T-helper 1 cell (primary cell): ENCODE measurements at places on chromosomes 5 and 9.

GRCh38 chr5:68067976-68068603 lies 147.5 kb upstream of the PIK3R1 start:
- DNase-seq, result no peak

DNA sequence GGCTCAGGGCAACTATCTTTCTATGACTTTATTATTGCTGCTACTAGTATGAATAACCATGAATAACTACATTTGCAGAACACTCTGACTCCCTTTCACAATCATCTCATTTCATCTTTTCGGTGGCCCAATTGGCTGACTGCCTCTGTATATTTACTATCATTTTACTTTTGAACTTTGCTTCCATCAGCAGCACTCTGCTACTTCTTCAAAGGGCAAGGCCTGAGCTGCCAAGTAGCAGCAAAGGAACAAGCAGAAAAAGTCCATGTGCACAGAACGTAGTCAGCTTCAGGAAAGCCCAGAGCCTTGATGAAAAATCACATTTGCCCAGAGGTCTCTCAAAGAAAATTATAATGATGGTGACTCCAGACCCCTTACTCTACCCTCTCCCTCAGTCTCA lies 214.5 kb upstream of the PUM3 start:
- no peak for DNase-seq

DNA sequence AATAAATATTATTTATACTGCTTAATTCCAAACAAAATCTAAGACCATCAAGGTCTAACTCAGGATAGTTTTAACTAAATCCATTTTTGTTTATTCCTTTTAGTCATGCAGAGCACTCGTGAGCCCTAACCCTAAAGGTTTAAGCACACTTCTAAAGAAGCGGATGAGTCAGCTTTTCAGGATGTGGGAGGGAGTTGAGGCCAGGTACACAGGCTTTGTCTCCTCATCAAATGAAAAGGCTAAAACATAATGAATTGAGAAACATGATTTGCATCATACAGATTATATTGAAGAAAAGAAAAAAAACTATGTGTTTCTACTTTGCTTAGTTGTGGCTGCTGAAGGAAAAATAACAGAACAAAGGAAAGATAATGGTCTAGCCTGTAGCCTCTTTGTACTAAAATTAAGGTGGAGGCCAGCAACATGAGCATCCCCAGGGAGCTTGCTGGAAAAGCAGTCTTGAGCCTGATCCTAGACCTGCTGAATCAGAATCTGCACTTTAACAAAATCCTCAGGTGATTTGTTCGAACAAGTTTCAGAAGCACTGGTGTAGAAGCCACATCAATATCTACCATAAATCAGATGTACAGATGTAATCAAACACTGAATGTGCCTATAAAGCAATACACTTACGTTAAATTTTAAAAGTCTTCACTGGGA lies 21.1 kb upstream of the ISCA1 start:
- peak; percentile 7 for DNase-seq

DNA sequence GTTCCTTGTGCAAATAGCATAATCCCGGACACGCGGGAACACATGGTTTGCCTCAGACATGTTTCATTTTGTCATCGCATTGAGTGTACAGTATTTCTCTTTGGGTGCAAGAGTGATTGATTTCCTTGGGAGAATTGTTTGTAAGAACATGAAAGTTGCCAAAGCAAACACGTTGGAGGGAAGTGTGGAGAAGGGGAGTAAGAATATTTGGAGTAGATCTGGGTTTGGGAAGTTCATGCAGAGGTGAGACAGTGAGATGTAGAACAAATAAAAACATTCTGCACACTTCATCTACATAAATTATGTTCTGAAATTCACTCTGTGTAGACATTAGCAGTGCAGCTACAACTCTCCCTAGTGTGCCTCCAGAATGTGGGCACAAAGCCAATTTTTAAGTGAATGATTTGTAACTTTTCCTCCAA lies 24.0 kb downstream of the FOXD1 start:
- no peak for DNase-seq

- DNase-seq, result no peak
These were observed 31.1 kb downstream of the SSBP2 start for GRCh38 chr5:81719743-81720345.

DNA sequence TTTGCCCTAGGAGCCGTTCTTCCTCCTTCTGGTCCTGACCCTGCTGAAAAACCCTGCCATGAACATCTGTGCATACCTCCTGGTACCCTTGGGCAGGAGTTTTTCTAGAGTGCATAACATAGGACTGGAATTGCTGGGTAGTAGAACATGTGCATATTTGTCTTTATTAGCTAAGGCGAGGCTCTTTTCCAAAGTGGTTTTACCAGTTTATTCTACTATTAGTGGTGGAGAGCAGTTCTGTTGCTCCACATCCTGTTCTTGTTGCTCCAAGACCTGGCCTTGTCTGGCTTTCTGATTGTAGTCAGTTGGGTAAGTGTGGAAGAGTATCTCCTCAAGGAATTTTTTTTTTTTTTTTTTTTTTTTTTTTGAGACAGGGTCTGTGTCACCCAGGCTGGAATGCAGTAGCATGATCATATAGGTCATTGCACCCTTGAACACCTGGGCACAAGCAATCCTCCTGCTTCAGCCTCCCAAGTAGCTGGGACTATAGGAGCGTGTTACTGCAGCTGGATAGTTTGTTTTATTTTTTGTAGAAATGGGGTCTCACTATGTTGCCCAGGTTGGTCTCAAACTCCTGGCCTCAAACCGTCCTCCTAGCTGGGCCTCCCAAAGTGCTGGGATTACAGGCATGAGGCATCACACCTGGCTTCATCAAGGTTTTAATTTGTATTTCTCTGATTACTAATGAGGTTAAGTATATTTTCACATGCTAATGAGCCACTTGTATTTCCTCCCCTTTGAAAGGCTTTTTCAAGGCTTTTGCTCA lies 85.2 kb downstream of the SPRY4 start:
- DNase-seq, result no peak

DNA sequence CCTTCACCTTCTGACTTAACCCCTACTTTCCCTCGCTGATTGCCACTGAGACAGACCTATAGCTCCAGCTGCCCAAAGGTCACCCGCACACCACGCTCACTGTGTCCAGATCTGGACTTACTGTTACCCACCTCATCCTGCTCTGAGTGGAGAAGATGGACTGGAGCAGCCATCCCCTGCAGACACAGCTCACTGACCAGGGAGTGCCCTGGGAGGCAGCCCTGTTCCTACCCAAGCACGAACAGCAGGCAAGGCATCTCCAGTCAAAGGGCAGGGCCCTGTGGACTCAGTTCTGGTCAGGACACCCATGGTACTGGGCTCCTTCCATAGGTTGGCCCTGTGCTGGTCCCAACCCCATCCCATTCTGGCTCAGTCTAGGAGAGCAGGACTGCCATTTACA lies 9.5 kb upstream of the BARX1 start:
- DNase-seq, result no peak

DNA sequence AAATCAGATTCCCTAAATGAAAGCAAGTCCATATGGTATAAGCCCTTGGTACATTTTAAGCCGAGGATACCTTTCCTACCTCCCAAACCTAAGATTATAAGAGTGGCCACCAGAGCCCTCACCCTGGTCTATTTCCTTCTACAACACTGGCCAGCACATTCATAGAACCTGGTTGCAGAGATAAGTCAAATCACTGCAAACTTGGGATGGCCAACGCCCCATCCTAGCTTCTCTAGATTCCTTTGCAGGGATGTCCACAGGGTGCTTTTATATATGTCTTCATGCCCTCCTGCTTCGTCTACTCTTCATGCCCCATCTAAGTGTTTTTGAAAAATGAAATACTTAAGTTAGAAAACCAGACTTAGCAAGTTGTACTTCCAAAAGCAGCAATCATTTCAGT lies 41.8 kb downstream of the SH3RF2 start:
- no peak for DNase-seq

DNA sequence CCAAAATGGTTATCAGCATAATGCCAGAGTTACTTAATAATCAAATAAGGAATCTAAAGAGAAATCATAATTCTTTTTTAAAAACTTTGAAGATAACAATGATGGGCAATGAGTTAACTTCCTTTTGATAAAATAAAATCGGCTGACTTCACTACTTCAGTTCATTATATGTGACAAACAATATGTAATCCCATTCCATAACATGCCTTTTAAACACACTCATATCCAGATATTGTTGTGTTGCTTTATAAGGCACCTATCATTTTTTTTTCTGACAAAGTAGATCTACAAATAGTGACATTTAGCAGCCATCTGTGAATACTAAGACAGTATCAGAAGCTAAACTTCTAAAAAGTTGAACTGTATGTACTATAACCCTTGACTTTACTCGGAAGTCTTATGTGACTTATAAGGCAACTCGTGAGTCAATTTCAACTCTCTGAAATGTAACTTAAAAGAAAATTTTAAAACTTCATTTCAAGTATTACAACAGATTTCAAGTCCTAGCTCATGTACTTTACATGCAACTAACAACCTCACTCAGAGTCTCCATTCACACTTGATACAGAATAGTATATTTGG lies 7.5 kb downstream of the ADAMTS6 start:
- DNase-seq, result no peak

DNA sequence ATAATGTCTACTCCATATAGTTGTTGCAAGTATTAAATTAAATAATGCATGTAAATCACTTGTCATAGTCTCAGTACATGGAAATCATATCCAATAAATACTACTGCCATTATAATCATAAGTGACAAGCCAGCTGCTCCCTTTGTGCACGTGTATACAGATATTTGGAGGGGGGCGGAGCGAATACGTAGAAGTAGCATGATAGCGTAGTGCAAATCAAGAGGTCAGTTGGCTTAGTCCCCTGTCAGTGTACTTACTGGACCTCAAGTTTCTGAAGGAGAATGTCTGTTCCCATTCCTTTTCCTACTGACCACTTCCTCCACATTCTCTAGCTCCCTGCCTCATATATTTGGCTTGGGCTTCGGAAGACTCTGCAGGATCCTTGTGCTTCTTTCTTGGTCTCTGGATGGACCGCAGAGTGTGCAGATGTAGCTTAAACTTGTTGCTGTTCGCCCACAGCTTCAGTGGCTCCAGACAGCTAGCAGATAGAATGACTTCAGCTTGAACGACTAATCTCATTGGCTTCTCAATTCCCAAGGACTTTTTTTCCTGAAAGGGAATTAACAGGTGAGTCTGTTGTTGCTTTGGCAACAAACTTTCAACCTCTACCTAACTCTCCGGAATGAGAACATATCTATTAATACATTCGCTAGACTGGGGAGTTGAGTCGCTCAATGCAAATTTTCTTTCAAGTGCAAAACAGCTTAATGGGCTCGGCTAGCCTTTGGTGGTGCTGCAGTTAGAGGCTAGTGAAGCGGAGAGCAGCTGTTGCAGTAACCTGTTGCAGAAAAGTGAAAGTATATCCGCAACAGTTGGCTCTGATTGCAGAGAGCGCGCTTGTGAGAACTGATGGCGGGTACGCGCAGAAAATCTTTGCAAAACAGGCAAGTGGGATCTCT lies at the start of gene PCDHB1:
TSS of gene PCDHB1 (plus strand) at position 753 of the 899 bp plus-strand sequence. CDS start at position 850, 97 bp downstream.
- DNase-seq, result no peak

DNA sequence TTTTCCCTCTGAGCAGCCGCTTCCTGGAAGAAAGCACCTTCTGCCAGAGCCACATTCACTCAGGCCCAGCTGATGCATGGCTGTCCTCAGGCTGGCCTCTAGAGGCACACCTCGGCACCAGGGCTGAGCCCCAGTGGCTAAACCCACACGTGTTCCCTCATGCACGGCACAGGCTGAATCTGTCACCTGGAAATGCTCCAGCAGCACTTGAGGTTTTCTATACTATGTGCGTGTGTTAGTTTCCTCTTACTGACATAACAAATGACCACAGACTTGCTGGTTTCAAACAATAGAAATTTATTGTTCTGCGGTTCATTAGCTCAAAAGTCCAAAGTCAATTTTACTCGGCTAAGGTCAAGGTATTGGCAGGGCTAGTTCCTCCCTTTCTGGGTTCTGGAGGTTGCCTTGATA lies 141.4 kb downstream of the LRRC70 start:
- no peak for DNase-seq
